ENCODE measurements at places on chromosomes 7 and 10.

DNA sequence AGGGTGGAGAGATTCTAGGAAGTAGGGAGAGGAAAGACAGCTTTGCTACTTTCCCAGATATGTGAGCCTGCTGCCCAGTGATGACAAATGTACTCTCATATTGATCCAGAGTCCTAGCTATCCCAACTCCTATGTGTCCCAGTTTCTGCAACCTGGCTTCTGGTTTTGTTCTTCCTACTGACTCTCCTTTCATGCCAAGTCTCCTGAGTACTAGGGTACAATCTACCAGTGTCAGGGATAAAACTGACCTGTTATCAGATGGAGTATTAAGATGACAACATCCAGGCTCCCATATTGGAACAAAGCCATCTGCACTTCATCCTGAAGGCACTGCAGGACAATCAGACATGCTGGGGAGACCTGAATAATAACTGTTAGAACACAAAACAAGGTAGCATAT lies 233.7 kb upstream of the PHYHIPL start:
- no peak for DNase-seq

DNA sequence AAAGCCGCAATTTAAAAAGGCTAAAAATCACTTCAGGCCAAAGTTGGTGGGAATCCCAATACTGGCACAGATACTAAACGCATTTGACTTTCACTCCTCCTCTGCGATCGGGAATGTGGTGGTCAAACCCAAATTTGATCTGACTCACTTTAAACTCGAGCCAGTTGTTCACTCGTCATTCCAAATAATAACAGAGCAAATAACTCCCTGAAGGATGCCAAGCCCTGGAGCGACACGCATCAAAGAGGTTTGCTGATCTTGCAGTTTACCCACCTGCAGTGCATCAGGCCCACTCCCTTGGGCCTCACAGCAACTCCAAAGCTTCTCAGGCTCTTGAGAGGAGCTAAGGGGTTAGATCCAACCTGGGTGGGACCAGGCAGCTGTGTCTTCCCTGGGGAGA lies 12.2 kb downstream of the PTN start:
- DNase-seq, result no peak

GRCh38 chr10:56222237-56222636 lies 138.8 kb downstream of the ZWINT start:
- DNase-seq, result no peak

DNA sequence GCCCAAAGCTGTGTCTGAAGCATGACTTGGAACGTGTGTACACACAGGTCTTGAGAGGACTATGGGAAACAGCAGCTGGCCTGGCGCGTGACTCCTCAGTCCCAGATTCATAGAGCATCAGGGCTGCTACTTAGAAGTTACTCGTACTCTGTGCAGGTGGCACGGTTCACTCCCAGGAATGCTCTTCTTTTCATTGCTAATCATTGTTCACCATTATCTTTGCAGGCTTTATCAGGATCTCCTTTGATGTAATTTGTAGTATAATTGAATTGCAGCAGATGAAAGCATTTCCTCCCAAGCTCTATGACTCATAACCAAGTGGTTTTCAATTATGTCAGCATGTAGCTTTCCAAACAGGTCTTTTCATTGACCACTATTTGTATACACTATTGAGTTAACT lies 938.9 kb downstream of the NRG3 start:
- DNase-seq, result peak; percentile 65

DNA sequence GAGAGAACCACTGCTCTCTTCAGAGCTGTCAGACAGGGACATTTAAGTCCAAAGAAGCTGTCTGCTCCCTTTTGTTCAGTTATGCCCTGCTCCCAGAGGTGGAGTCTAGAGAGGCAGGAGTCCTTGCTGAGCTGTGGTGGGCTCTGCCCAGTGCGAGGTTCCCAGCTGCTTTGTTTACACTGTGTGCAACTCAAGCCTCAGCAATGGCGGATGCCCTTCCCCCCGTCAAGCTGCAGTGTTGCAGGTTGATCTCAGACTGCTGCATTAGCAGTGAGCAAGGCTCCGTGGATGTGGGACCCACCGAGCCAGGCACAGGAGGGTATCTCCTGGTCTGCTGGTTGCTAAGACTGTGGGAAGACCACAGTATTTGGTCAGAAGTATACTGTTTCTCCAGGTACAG lies 438.9 kb downstream of the ARL4A start:
- DNase-seq, result no peak

DNA sequence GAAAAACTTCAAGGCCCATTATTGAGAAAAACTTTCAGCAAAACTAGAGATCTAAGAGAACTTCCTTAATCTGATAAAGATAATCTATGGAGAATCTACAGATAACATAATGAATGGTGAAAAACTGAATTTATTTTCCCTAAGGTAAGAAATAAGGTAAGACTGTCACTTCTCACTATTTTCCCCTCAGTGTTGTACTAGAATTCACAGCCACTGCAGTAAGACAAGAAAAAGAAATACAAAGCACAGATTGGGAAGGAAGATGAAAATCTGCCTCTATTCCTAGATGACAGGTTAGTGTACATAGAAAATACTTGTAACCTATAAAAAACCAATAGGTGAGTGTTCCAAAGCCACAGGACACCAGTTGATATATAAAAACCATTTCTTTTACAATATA lies 220.7 kb upstream of the SHH start:
- DNase-seq, result no peak

GRCh38 chr10:22740180-22740579 lies 25.8 kb upstream of the PIP4K2A start:
- no peak for DNase-seq

- no peak for DNase-seq
Measured at GRCh38 chr10:25026463-25026862, 10.1 kb downstream of the THNSL1 start.

DNA sequence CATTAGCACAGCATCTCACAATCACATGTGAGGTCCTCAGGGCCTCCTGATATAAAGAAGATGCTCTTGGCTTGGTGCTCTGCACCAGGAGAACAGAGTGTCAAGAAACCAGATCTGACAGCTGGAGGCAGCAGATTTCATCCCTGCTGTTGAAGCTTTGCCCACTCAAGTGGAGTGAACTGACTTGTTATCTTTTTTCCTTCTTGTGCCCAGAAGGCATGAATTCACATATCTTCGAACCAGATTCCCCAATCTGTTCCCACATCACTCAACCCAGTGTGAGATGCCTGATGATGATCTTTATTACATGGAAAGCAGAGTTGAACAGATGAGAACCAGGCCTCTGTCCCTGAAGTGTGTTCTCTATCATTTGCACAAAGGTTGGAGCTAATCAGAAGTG lies 521.0 kb downstream of the SORCS1 start:
- no peak for DNase-seq

GRCh38 chr7:23378996-23379395 lies 79.9 kb downstream of the MALSU1 start:
- DNase-seq, result no peak

GRCh38 chr10:63718006-63718405 lies 196.8 kb downstream of the REEP3 start:
- DNase-seq, result no peak

DNA sequence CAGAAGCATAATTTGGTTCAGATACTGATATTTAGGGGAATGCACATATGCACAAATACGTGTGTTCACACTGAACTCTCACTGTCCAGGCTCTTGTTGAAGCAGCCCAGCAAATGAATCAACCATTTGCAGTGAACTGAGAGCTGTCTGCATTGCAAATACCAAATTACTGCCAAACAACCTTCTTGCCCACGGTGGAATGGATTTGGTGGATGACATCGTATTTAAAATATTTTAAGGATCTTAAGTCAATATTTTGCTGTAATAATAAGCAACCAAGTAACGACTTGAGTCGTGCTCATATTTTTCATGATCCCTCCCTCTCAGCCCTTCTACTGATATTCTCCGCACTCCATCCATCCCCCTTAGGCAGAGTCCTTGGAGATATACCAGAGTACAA lies 107.9 kb upstream of the FEZF1 start:
- DNase-seq, result no peak

GRCh38 chr10:11813177-11813576 lies 10.0 kb upstream of the PROSER2 start:
- no peak for DNase-seq

DNA sequence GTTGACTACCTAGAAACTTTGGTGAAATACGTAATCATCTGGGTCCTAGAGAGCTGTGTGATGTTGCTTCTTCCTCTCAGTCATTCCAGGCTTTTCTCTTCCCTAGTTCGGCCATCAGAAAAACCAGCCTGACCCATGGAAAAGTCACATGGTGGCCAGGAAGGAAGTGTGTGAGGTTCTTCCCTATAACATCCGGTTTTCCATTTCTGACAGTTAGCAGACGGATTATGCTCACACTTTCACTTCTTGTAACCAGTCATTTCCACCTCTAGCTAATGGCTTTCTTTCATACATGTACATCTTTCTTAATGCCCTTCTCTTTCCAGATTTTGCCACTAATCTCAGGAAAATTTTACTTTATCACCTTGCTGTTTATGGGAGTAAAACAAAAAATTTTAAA lies 110.0 kb upstream of the GLCCI1 start:
- no peak for DNase-seq

GRCh38 chr7:50687096-50687495 lies 95.6 kb downstream of the GRB10 start:
- no peak for DNase-seq

DNA sequence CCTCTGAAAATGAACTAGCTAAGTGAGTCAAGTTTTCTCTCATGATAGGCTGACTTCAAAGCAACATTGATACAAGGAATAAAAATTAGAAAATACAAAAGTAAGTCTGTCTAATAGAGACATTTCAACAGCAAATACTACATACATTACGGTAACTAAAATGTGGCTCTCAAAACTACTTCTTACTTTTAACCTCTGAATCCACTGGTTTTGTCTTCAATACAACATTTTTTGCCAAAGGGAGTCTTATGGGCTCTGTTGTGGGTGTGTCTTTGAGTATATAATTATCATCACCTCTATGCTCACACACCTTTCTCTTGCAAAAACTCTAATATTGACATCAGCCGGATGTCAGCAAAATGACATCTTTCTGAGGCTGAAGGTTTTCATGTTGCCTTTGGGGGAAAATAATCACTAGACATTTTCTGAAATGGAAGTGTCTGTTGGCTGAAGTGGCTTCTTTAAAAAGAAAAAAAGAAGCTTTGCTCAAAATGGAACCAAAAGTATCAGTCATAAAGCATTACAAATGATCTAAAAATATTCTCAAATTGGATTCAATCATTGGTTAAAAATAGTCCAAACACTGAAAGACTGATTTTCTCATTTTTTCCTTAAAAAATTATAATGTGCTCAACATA lies 41.8 kb upstream of the FAM133B start:
- DNase-seq, result no peak

DNA sequence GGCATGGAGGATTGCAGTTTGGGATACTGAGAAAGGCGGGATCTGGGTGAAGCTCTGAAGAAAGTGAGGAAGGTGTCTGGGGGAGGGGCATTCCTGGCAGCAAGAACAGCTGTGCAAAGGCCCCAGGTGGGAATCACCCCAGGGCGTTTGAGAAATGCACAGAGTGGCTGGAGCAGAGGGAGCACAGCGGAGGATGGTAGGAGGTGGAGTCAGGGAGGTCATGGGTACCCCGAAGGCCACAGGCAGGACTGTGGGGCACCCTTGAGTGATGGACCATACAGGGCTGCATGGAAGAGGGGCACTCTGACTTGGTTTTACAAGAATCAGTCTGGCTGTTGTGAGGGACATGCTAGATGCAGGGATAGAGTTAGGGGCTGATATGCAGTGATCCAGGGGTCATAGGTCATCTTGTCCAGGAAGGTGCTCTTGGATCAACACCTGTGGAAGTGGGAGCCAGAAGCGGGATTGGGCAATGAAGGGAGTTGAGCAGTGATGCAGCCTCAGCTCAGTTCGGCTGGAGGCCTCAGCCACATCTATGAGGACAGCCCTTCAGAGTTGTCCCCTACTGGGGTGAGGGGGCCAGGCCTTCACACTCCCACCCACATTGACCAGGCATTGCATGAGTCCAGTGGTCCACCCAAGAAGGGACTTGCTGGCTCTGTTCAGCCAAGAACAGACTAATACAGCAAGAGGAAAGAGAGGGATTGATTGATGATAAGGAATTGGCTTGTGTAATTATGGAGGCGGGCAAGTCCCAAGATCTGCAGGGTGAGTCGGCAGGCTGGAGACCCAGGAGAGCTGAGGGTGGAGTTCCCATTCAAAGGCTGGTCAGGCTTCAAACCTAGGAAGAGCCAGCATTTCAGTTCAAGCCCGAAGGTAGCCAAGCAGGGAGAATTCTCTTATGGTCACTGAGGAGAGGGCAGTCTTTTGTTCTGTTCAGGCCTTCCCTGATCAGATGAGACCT lies 48.7 kb downstream of the TSPAN15 start:
- no peak for DNase-seq

GRCh38 chr7:123864436-123864835 lies 19.5 kb downstream of the HYAL4 start:
- DNase-seq, result no peak

DNA sequence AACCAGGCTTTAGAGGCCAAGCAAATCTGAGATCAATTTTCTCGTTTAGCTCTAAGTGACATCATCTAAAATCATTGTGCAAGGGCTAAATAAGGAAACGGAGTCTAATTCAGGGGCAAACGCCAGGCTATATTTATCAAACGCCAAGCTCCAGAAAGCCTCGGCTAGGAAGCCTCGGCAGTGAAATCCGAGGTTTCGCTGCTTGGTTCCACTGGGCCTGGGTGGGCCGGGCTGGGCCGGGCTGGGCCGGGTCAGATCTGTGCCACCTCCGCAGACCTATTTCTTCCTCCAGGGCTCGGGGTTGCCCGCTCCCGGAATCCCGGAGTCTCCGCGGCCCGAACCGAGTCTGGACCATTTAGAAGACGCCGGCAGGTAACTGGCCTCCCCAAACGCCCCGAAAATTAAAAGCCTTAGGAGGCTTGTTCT lies 459 bp upstream of the FEZF1 start:
- DNase-seq, result no peak

GRCh38 chr7:64555046-64555445 lies 7.8 kb downstream of the ZNF680 start:
- no peak for DNase-seq

GRCh38 chr7:47290867-47291266 lies 291.0 kb downstream of the TNS3 start:
- no peak for DNase-seq

DNA sequence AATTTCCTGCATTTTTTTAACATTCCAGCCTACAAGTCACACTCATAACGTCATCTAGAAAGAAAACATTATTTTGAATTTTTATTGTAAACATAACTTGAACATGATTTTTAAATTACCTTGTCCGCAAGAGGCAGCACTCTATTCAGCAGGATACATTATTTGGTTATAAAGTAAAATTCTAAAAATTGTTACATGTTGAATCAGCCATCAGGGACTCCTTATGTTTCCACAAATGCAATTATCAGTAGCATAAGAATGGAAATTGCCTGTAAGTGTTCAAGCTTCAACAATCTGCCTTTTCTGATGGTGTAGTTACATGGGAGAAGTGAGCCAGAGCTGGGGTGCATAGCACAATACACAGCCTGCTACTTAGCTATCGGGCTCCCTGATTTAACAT lies 97.5 kb downstream of the ZNF365 start:
- no peak for DNase-seq

- DNase-seq, result no peak
Measured at GRCh38 chr7:88477976-88478375, 171.3 kb upstream of the STEAP4 start.

DNA sequence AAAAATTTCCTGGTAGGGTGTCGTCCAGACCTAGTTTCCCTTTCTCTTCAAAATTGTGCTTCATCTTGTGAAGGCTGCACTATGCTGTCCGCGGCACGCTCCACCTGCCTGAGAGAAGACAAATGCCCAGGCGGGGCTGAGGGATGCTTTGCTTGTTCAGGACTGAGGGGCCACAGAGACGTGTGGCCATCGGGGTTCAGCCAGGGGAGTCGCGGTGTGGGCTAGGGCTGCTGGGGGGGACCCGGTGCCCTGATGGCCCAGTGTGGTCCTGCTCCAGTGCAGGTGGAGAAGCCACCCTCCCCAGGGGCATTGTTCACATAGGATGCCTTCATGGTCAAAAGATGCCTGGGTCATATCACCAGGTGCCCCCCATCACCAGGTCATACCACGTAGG lies 107.8 kb upstream of the SHH start:
- no peak for DNase-seq
